ENCODE measurements at places on chromosomes 6 and 20. TPM values are rescaled to one million over a fixed set of nuclear protein-coding genes. Genes with fewer than 3 reads are reported as not detected.

NKX2-4 gene
- total RNA-seq = not detected

KCNK17 gene
- not detected for total RNA-seq

KCNQ2 gene
- total RNA-seq = not detected

PPIL6 gene
- 2.9 TPM for total RNA-seq

SLC2A10 gene
- 64.5 TPM for total RNA-seq

RAB44 gene
- total RNA-seq = not detected

MYLK2 gene
- not detected for total RNA-seq

C6orf118 gene
- not detected for total RNA-seq

PTCHD4 gene
- 5.9 TPM for total RNA-seq

SSTR4 gene
- not detected for total RNA-seq

BTN1A1 gene
- not detected for total RNA-seq

OR2J3 gene
- not detected for total RNA-seq

FAM83D gene
- 2.1 TPM for total RNA-seq

WFDC10B gene
- not detected for total RNA-seq

WFDC2 gene
- not detected for total RNA-seq

THBD gene
- total RNA-seq = 7.2 TPM

LPA gene
- total RNA-seq = not detected

SERINC3 gene
- total RNA-seq = 90.9 TPM

TSPO2 gene
- not detected for total RNA-seq

ZNF311 gene
- total RNA-seq = 1.5 TPM

SLC44A4 gene
- total RNA-seq = 0.30 TPM

MYB gene
- 4.0 TPM for total RNA-seq

TXLNB gene
- 0.05 TPM for total RNA-seq

RIPPLY2 gene
- not detected for total RNA-seq

CASS4 gene
- 0.14 TPM for total RNA-seq

SEC23B gene
- total RNA-seq = 62.7 TPM

ADGB gene
- total RNA-seq = not detected

FABP7 gene
- not detected for total RNA-seq

SOBP gene
- 4.8 TPM for total RNA-seq

LINC00237 gene
- total RNA-seq = not detected
